HCT116 (cell line): ENCODE measurements at places on chromosomes 3 and 15. TPM values are rescaled to one million over a fixed set of nuclear protein-coding genes. Genes with fewer than 3 reads are reported as not detected.

The TUSC7 gene
- not detected for total RNA-seq

The BTLA gene
- 0.17 TPM for total RNA-seq

The CHST2 gene
- 1.7 TPM for total RNA-seq

The ARHGAP11A gene
- 102 TPM for total RNA-seq

The C3orf49 gene
- total RNA-seq: not detected

The STRA6 gene
- total RNA-seq: 0.54 TPM

The XCR1 gene
- total RNA-seq: not detected

The DNAH1 gene
- total RNA-seq: 5.5 TPM

The STXBP5L gene
- not detected for total RNA-seq

The GNB5 gene
- total RNA-seq: 27.6 TPM

The GOLGA8T gene
- total RNA-seq: not detected

The SST gene
- total RNA-seq: not detected

The CLDN18 gene
- 0.17 TPM for total RNA-seq

DNA sequence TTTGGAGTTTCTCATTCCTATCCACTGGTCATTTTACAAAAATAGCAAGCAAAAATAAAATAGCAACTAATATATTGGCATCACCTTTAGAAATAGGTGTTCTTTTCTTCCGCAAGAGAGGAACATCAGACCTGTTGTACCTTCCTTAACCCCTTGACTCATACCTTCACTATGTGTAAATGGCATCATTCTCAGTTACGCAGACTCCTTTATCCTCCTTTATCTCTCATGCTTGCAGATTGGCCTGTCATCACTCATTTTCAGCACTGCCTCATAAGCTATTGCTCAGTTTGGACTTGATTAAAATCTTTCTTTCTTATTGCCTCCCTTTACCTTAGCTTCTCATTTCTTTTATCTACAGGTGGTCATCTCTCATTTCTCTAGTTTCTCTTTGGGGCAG lies 21.4 kb downstream of the ARHGEF26 start:
- no peak for DNase-seq

- DNase-seq: no peak
These were observed 40.5 kb downstream of the SH3BP5 start for GRCh38 chr3:15291589-15292541.

- DNase-seq: no peak
These were observed 480.7 kb upstream of the SUCLG2 start for GRCh38 chr3:68135067-68135466.

DNA sequence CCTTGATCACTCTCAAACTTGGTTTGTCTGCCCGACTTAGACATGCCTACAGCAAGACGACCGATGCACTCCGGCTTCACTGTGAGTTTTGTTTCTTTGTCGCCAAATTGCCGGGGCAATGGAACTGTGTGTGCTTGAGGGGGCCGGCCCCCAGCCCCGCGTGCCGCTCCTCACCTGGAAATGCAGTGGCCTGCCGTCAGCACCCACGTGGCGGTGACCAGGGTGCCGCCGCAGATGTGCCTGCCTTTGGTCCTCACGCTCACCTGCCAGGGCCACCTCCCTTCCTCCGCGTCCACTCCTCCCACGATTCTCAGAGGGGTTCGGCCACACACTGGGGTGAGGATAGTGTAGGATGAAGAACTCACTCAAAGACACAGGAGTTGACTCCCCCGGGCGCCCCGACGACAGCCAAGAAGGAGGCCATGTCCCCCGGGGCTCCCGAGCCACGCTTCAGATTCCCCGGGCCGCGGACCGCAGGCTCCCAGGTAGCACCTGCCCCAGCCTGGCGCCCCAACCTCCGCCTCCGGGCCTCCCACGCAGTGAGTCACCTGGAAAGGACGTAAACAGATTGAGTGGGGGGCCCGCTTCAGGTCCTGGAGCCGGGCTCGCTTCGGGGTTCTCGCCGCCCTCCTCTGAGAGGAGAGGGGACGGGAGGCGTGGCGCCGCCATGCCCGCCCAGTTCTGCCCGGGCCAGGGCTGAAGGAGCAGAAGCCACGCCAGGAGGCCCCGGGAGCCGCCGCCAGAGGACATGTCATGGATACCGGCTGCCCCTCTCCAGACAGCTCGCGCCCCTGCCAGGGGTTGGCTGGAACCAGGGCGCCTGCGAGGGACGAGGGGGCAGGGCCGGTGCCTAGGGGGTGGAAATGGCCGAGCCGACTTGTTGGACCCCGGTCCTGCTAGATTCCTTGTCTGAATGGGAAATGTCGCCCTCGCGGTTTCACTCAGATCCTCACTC lies 29.6 kb downstream of the MYL3 start:
- no peak for DNase-seq

GRCh38 chr15:41881550-41881919 lies 12.3 kb downstream of the SPTBN5 start:
- no peak for DNase-seq

DNA sequence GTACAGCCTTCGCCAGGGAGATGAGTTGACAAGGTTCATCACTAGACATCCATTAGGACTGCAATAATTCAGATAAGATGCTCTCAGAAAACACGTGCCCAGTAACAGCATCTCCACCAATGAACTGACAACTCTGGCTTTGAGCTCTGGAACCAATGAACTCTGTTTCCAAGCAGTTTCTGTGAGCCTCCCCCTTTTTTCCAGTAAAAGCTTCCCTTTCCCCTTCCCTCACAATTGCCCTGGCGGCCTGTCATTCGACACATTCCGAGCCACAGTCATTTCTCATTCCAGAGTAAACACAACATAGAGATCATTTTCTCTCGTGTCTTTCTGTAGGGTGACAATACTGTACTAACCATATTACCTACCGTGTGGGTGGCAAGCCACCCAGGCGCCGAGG lies 3.6 kb downstream of the PLA2G4D start:
- DNase-seq: no peak

- peak; percentile 92 for DNase-seq
These were observed 13.5 kb upstream of the ZFYVE19 start for GRCh38 chr15:40793216-40793989.

GRCh38 chr15:77716632-77717332 lies 84.1 kb upstream of the LINGO1 start:
- no peak for DNase-seq

- DNase-seq: no peak
These were observed 131.6 kb downstream of the CHCHD6 start for GRCh38 chr3:126835472-126836219.

- DNase-seq: no peak
These were observed 31.9 kb upstream of the RAB6B start for GRCh38 chr3:133927540-133928066.

DNA sequence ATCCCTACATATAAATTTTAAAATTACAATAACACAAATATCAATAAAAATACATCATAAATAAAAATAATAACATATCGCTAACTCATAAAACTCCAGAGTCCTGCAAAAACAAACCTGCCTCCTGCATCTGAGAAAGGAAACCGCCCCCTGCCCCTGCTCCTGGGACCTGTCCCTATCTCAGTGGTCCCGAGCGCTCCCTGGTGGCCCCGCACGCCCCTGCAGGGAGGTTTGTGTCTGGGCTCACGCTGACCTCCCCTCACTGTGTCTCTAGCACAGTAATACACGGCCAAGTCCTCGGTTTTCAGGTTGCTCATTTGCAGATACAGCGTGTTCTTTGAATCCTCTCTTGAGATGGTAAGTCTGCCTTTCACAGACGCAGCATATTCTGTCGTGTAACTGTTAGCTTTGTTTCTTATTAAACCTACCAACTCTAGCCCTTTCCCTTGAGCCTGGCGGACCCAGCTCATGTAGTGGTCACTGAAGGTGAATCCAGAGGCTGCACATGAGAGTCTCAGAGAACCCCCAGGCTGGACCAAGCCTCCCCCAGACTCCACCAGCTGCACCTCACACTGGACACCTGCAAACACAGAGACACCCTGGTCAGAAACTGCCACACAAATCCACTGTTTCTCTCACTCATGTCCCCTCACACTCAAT lies 554.1 kb downstream of the GOLGA6L6 start:
- no peak for DNase-seq

DNA sequence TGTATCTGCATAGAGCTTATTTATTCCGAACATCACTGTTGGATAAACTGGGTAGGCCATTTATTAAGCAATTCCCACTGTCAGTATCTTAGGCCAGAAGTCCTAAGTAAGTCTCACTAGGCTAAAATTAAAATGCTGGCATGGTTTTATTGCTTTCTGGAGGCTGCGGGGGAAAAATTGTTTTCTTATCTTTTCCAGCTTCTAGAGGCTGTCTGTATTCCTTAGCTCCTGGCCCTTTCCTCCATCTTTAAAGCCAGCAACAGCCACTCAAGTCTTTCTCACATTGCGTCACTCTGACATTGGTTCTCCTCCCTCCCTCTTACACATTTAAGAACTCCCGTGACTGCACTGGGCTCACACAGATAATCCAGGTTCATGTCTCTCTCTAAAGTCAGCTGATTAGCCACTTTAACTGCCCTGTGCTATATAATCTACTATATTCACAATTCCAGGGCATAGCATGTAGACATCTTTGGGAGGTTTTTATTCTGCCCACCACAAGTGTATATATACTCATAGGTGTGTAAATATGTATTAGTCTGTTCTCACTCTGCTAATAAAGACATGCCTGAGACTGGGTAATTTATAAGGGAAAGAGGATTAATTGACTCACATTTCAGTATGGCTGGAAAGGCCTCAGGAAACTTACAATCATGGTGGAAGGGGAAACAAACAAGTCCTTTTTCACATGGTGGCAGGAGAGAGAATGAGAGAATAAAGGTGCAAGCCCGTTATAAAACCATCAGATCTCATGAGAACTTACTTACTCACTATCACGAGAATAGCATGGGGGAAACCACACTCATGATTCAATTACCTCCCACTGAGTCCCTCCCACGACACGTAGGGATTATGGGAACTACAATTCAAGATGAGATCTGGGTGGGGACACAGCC lies 113.5 kb upstream of the SLC7A14 start:
- DNase-seq: no peak

DNA sequence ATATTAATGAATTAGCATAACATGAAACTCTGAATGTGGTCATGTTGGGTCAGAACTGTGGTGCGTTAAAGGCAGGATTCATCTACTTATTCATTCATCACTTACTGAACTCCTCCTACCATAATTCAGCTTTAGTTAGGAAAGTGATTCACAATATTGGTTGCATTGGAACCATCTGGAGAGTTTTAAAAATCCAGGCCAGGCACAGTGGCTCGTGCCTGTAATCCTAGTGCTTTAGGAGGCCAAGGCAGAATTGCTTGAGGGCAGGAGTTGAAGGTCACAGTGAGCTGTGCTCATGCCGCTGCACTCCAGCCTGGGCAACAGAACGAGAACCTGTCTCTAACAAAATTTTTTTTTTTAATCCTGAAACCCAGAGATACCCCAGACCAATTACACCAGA lies 44.2 kb upstream of the ATG7 start:
- no peak for DNase-seq

DNA sequence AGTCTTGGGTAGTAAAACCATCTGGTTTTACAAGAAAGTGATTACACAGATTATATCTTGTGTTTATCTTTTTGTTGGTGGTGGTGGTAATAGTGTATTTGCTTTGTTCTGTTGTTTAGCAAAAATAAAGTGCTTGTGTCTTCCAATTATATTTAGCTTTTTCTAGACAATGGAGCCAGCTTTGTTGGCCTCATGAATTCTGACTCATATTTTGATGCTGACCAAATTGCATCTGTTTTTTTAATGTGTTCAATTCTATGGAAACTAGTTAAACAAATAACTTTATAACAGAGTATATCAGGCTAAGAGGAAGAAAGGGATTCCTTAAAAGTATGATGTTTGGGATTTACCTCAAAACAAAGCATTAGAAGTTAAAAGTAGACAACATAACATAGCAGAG lies 69.3 kb upstream of the BFSP2 start:
- DNase-seq: no peak

- no peak for DNase-seq
These were observed 174.4 kb upstream of the THBS1 start for GRCh38 chr15:39406485-39406884.
